Left renal pelvis (tissue), 4 donors: ENCODE measurements at places on chromosomes 4 and X.

- no peak for DNase-seq
Observed at GRCh38 chrX:101091817-101092216, 6.2 kb upstream of the CENPI start.

- DNase-seq, result no peak
Observed at GRCh38 chr4:20658456-20658855, 41.8 kb upstream of the PACRGL start.

DNA sequence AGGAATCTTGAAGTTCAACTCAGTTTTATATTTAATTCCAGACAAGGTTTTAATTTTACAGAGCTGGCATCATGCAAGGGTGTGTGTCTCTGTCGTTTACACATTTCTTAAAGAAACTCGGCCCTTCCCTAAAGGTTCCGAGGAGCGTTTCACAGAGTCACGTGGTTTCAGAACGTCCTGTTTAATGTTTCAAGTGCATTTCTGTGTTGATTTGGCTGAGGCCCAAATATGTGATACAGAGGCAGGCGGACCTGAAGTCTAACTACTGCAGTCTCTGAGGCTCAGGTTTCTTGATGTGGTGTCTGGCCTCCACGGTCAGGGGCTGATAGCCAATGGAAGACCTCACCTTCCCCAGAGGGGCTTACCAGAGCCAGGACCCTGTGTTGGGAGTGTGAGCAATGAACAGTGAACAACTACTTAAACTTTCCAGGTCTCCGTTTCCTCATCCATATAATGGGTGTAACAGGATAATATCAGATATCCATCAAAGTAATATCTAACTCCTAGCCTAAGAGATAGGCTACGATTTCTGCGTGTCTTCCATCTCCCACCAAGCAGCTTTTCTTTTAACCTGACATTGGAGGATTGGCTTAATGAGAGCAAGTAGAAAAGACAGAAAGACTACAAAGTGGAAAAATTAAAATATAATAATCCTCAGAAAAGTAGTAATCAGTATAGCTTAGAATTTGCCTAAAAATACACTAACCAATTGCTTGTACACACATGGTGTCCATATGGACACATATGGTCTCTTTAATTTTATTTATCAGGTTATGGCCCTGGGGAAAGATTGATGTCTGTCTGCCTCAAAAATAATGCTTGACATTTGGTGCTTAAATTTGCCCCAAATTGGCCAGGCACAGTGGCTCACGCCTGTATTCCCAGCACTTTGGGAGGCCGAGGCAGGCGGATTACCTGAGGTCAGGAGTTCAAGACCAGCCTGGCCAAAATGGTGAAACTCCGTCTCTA, 50.0 kb upstream of the TRIM2 start:
- DNase-seq, result no peak

GRCh38 chrX:83319023-83319422, 189.1 kb upstream of the POU3F4 start:
- DNase-seq, result no peak

DNA sequence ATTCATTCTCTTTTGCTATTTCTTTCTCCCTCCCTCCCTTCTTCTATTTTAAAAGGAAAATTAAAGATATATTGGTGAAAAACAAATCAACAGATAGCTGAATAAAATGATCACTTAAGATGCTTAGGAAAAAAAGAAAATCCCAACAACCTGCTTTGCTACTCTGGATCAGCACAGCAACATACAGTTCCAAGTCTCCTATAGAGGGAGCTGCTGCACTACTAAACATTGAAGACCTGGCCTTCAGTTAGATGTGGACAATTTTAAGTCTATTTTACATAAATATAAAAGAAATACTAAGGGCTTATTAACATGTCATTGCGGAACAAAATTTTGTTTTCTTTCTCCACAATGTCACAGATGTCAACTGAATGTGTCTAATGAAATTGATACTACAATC, 226.4 kb downstream of the MAGEB5 start:
- DNase-seq, result no peak

DNA sequence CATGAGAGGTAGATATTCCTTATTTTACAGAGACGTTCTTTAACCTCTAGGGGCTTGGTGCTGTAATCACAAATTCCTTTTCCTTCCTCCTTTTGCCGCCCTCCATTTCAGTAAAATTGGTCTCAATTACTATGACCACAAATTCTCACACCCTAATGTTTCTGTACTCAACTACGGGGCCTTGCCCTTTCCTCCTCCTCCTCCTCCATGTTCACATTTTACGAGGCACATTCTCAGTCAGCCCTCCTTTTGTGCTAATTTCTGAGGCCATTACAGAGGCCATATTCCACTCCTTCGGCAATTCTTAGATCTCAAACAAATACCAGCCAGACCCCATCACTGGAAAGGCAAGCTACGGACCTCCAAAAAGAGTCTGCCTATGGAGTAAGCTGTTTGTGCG, 92.1 kb downstream of the SH3KBP1 start:
- DNase-seq, result no peak

- no peak for DNase-seq
Observed at GRCh38 chr4:101762534-101762933, 28.0 kb upstream of the BANK1 start.

GRCh38 chr4:20443015-20443805, 191.5 kb downstream of the SLIT2 start:
- no peak for DNase-seq

- no peak for DNase-seq
Observed at GRCh38 chrX:125826774-125827451, 339.2 kb downstream of the DCAF12L2 start.

- DNase-seq, result no peak
Observed at GRCh38 chr4:168805341-168805740, 204.7 kb downstream of the CBR4 start.

DNA sequence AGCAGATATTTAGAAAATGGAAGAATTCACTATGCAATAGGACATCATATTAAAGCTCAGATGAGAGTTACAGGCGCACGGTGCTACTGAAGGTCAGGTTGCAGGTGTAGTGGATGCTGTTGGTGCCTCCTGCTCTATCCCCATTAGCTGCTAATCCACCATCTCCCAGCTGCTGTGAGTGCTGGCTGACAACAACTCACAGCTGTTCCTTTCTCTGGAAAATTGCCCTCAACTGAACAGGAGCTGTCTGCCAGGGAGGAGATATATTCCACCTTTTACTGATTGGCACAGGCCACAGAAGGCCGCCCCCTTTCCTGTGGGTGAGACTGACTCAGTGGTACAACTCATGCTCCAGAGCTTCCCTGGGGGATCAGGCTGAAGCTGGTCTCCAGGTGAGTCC, 48.7 kb downstream of the UCHL1 start:
- DNase-seq, result no peak

GRCh38 chr4:86961605-86962295, 26.9 kb downstream of the AFF1 start:
- DNase-seq, result no peak

GRCh38 chr4:635851-636627, 10.7 kb downstream of the PDE6B start:
- DNase-seq, result no peak

DNA sequence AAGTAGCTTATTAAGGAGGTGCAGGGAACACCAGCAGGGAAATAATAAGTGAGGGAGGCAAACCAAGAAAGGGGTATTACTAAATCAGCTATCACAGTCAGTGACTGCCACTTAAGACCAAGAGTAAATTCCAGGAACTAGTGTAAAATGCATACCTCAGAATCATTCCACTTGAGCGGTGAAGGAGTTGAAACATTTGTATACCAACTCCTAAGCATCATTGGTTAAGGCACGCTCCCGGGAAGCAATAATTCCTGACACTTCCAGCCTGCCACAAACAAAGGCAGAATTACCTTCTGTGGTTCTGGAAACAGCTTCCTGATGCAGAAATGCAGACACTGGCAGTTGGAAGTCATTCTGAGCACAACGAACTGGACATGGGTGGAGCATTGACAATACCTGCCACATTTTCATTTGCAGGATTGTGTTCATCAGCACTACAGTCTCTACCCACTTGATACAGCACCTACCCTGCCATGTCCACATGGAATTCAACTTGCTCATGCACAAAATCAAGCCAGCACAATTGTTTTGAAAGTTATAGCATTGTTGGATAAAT, 82.1 kb downstream of the PPP1R2C start:
- no peak for DNase-seq

DNA sequence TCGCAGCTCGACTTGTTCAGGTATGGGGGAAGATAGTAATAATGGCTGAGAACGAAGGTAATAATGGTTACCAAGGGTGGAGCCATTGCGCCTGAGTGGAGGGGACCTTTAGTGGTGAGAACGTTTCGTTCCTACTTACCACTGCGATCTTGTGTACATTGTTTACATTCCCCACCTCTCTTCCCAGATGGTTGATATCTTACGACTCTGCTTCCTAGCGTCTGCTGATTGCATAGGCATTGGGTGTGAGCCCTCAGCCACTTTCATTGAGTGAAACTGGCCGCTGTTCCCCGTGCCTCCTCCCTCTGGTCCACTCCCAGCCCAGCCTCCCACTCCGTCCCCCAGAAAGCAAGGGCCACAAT, 850 bp downstream of the IGBP1 start:
- no peak for DNase-seq

DNA sequence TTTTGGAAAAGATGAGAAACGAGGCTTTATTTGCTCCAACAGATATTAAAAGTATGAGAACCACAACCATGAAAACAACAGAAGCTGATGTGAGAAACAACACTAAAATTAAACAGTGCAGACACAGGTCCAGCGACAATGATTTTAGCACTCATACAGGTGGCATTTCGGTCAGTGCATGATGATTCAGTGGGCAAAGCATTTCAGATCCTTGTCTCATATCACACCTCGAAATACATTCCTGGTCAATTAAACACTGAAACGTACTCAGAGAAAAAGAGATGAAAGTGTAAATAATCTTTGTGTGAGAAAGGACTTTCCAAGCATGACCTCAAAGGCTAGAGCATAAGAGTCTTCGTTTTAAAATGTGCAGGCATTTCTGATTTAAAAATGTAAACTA, 85.2 kb downstream of the ACOX3 start:
- DNase-seq, result no peak

DNA sequence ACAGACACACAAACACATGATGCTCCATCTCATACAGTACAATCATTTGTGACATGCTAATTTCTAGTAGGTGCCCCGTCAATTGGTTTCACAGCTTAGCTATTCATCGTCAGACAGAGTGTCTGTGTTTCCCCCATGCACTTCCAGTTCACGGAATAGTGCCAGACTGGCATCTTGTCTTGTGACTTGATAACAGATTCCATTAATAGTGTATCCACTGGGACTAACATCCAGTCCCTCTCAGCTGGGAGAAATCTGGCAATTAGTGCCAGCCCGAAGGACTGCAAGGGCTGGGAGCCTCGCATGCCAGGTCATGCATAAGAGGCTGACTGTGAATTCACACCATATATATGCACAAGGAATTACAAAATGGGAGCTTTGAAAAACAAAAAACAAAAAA, 20.2 kb upstream of the GATB start:
- DNase-seq, result no peak

DNA sequence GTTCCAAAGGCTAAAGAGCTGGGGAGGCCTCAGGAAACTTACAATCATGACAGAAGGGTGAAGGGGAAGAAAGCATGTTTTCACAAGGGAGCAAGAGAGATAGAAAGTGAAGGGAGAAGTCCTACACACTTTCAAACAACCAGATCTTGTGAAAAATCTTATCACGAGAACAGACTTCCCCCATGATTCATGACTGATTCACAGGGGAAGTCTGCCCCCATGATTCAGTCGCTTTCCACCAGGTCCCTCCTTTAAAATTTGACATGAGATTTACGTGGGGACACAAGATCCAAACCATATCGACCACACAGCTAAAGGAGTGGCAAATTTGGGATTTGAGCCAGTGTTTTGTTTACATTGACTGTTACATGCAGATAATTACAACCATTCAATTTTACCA, 971.1 kb upstream of the HS3ST1 start:
- no peak for DNase-seq

DNA sequence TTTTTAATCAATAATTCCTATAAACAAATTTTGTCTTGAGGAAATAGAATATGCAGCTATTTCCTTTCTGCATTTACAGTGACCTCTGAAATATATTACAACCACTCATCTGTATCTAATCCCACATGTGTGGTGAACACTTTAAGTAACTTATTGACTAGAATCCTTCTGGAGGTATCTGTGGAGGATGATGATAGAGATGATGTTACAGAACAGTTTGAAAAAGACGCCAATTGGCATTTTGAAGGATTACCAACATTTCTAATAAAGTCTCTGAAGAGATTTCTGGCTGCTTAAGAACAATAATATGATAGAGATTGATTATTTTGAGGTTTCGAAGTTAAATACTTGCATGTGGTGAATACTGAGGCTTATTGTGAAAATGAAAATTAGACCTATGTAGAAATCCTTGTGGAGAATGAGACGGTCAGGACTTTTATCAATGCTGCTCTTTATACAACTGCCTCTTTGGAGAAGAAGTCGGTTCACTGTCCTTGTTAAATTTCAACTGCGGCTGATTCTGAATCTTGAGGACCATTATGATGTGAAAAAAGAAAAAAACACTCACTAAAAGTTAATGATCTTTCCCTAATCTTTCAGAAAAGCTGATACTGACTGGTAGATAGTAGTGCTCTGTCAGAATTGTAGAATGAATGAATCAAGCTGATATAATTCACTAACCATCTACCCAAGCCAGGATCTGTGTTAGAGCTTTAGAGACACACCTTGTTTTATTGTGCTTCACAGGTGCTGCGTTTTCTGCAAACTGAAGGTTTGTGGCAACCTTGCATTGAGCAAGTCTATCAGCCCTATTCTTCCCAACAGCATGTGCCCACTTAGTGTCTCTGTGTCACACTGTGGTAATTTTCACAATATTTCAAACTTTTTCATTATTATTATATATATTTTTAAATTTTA, 204.7 kb downstream of the SPRY1 start:
- no peak for DNase-seq

DNA sequence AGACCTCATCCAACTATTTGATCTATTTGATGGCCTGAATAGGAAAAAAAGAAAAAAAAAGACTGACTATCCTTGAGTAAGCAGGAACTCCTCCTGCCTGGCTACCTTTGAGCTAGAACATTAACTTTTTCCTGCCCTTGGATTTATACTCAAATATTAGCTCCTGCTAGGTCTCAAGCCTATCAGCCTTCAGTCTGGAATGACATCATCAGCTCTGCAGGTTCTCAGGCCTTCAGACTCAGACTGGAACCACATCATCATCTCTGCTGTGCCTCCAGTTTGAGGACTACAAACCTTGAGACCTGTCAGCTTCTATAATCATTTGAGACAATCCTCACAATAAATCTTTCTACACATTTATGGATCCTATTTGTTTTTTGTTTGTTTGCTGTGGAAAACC, 754.0 kb upstream of the SLIT2 start:
- no peak for DNase-seq

GRCh38 chr4:3607690-3608552, 75.7 kb upstream of the LRPAP1 start:
- no peak for DNase-seq

- no peak for DNase-seq
Observed at GRCh38 chr4:3668825-3669552, 97.2 kb upstream of the ADRA2C start.
